ENCODE measurements at places on chromosomes 4 and X.

DNA sequence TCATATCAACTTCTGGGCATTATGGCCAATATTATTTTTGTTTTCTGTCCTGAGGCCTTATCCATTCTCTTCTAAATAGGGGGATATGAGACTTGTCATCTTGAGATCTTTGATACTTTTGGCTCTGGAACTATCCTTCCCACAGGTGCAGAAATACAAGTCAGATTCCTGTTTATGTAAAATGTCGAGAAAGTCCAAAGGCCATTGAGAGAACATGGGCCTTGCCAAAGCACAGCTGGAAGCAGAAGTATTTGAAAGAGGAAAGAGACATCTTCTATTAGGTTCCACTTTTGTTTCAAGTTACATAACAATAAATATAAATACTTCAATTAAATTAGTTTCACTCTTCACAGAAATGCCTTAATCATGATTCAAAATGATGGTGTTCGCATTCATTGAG, 20.8 kb upstream of the PRSS48 start:
- DNase-seq: no peak

DNA sequence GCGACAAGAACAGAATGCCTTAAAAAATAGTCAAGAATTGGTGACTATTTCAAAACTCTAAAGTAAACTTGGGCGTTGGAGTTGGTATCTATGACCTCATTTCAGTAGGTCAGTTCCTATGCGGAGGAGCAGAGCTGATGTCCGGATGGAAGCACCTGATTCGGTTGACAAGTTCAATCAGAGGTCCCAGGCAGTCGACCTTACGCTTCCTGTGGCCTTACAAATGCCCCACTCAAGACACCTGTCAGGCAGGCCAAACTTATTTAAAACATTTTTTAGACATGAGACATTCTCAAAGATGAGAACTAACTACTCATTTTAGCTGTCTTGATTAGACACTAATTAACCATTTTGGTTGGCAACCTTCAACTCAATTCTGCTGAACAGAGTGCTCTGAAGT, 137.7 kb upstream of the ADAMTS3 start:
- DNase-seq: no peak

DNA sequence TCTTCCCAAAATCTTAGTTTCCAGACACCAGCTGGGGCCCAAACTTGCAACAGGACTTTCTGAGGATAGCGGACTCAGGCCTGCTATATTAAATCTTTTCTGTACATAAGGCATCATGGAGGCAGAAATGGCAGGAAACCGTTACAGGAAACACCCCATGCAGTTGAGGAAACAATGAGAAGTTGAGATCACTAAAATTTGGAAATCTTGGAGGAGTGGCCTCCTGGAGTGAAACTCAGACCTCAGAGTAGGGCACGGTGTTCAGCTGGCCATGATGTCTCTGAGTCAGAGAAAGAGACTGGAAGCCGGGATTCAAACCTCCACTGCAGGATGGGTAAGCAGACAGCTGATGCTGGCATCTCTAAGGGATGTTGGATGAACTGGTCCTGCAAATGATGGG, 372.6 kb upstream of the CTSO start:
- DNase-seq: no peak

DNA sequence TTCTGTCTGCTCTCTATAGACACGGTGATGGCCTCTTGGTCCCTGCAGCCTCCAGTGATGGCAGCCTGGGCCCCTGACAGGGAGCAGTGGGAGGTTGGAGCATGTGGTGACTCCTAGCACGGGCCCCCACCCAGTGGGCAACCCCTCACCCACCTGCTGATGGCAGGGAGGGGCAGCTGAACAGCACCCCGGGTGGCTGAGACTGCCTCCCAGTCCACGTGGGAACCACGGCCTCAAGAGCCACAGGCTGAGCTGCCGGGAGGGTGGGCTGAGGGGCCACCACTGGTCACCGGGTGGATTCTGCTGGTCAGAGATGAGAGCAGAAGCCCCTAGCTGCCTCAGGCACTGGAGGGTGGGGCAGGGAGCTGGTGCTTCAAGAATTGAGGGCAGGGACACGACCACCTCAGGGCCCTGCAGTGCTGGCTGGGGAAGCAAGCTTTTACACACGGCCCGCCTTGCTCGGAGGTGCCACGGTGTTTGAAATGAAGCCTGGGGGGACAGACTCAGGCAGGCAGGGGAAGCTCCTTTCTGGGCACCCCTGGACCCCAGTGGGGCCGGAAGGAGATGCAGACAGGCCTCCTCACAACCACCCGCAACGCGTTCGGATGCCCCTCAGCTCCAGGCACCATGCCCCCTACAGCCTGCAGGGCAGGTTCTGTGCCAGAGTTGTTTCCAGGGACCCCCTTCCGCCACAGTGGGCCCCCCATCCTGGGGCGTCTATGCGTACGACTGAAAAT, 6.3 kb upstream of the HAUS3 start:
- DNase-seq: no peak

DNA sequence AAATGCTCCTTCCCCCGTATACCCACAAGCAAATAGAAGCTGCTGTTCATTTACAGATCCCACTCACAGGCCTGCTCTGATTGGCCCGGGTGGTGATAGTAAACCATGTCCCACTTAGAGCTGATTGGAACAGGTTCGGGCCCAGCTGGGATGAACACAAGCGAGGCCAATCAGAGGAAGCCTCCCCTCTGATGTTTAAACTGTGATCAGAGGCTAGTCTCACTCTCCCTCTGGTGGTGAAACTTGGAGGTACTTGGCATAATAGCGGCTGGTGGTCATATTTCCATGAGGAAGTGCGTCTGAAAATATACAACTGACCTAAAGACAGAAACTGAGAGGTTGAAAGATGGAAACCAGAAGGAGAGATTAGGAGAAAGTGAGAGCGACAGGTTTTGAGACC, 51.5 kb upstream of the TRPC3 start:
- DNase-seq: no peak

GRCh38 chr4:39729557-39729956, 31.6 kb downstream of the UBE2K start:
- DNase-seq: no peak

DNA sequence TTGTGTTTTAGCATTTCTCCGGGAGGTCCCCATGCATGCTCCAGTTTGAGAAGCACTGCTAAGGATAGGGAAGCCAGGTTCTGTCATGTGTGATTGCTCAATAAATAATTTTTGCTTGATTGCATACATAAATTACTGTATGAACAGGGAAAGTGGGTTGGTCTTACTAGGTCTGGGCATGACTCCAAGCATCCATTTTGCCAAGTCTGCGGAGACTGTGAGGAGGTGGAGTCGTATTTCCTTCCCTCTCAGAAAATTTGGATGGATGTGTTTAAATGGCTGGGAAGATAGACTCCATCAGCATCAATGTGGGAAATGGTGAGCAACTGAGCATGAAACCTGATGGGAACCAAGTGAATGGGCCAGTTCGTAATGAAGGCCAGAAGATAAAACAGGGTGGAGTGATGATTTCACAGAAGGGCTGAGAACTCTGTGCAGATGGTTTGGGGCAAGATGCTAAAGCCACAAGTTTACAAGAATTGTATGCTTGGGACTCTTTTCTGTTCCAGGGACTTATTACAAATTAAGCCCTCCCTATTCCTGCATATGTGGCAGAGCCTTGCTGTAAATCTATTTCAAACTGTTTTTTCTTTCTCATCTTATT, 84.1 kb downstream of the NHS start:
- peak; percentile 44 for DNase-seq

- no peak for DNase-seq
These were observed 146.0 kb downstream of the STIM2 start for GRCh38 chr4:27006646-27007045.

DNA sequence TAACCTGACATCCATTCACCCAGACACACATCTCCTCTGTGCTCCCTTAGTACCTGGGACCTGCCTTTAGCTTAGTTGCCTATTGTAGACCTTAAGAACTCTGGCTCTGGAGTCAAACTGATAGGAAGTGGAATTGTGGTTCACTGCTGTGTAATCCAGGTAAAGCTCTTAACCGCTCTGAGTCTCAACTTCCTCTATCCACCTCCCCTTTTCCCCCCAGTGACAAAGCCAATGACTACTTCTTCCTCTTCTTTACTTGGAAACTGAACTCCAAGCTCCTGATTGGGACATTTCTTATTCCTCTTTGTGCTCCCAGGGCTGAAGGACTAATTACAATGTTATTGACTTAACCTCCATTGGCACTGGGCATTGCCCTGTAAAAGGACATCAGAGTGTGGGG, 94.1 kb downstream of the DRD5 start:
- DNase-seq: no peak

DNA sequence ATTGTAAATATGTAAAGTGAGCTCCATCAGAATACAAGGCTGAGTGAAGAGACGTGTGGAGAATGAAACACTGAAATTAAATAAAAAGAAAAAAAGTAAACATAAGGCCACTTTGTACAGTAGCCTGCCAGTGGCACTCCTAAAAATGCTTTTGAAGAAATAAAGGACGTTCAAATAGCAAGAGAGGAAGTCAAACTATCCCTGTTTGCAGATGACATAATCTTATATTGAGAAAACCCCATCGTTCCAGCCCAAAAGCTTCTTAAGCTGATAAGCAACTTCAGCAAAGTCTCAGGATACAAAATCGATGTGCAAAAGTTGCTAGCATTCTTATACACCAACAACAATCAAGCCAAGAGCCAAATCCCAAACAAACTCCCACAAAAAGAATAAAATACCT, 24.2 kb downstream of the RASSF6 start:
- no peak for DNase-seq

- DNase-seq: no peak
These were observed 87.0 kb upstream of the FAT1 start for GRCh38 chr4:186810613-186811150.

DNA sequence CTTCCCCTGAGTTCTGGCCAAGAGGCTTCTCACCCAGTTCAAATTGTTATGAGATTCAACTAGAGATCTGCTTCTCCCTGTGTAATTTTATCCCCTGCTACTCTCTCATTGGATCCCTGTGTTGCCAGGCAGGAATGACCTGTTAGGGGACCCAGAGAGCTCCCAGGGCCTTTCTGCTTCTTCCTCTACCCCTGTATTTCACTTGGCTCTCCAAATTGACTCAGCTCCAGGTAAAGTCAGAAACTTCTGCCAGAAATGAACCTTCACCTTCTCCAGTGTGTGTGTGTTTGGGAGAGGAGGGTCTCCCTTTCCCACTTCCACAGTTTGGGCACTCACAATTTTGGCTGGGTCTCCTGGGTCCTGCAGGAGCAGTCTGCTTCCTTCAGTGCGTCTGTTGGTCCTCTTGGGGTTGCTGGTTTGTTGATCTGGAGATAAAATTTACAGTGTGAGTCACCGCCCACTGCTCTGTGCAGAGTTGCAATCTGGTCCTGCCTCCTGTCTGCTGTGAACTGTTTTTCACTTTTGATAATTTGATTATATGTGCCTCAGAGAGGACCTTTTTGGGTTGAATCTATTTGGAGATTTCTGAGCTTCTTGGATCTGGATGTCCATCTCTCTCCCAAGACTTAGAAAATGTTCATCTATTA, 112.4 kb upstream of the EDA2R start:
- DNase-seq: no peak

- peak; percentile 74 for DNase-seq
These were observed 8.1 kb upstream of the SMS start for GRCh38 chrX:21932292-21933002.

GRCh38 chr4:36716874-36717273, 435.5 kb downstream of the DTHD1 start:
- no peak for DNase-seq

GRCh38 chrX:48695534-48695896, 1.0 kb upstream of the SUV39H1 start:
- DNase-seq: no peak

DNA sequence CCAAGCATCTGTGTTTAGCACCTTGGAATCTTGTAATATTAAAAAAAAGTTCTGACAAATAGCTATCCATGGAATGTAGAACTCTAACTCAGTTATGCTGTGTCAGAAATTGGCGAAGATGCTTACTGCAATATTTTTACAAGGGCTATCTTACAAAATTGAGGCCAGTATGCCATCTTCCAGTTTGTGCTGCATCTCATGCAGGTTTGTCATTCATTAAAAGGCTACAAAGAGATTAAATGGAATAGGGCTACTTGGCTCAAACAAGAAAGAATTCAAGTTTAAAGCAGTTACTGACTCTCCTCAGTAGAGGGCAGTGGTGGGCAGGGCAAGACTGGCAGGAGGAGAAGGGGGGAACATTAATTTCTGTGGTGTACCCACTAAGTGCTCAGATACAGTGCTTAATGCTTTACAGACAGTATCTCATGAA, 66.5 kb downstream of the SHROOM4 start:
- no peak for DNase-seq

- DNase-seq: no peak
These were observed 19.5 kb upstream of the PCSK1N start for GRCh38 chrX:48854898-48855297.

GRCh38 chr4:20646287-20646686, 54.0 kb upstream of the PACRGL start:
- no peak for DNase-seq

DNA sequence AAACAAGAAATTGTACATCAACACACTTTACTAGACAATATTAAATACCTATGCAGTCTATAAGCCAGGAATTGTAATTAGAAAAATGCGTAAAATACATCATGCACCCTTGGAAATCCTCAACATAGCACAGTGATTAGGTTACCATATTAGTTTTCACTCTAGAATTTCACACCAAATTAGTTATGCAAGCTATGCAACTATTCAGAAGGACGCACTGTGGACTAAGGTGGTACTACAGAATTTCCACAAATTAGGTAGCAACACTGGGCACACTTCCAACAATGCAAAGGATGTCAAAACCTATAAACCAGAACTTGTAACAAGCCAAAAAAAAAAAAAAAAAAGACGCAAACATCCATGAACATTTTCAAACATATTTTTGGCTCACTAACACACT, 71.1 kb upstream of the ZCCHC13 start:
- no peak for DNase-seq

DNA sequence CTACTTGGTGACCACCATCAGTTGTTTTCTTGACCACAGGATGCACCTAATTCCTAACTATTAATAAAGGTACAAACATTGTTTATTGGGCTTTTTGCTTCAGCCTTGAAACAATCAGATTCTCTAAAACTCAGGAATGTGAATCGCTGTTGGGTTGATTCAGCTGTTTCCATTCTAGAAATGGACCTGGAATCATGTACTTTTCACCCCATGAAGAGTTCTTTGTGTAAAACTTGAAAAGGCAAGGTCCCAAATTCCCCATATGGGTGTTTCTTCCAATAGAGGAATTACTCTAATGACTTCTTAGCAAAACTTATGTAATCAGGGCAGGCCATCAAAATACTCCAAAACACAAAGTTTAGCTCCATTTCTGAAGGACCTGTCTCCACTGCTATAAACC, 7.4 kb downstream of the AFAP1 start:
- no peak for DNase-seq

- no peak for DNase-seq
These were observed 223.1 kb downstream of the ANK2 start for GRCh38 chr4:113272523-113272922.

All from tibial artery (tissue), 4 donors.